ENCODE measurements at places on chromosomes 16 and 17. TPM values are rescaled to one million over a fixed set of nuclear protein-coding genes. Genes with fewer than 3 reads are reported as not detected.

DNA sequence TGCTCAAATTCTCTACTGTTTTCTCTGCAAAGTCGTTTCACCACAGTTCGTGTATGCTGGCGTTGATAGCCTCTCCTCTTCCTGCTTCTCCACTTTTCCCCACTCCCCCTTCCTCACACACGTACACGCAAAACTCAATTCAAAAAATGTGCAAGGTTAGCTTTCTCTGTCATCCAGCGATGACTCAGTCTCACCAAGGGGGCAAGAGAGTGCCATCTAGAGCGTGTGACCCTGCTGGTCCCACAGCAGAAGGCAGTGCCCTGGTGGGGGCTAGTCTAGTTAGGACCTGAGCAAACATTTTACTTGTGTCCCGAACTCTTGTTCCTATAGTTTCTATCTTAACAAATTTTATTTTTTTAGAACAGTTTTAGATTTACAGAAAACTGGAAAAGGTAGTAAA is 121.2 kb upstream of the CHMP6 start:
- no peaks in the 10 kb centered on the region for H3K36me3 ChIP-seq
- no peak overlapping the region for H3K27ac ChIP-seq
- DNase-seq, result no peak
- peaks cover 39% of the 10 kb centered on the region for H3K4me1 ChIP-seq
- H3K4me3 ChIP-seq, result no peak overlapping the region

DNA sequence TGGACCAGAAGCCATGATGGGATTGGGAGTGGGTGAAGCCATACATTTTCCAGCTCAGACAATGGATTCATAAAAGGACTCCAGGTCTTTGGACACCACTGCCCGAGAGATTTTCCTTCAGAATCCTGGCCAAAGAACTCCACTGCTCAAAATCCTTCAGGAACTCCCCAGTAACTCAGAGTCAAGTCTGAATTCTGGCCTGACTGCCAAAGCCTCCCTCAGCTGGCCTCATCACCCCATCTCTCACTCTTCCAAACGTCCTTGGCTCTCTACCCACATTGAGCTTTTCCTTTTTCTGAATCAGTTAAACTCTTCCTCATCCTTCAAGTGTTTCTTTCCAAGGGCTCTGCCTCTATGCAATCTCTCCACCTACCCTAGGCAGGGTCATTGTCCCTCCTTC is 1.2 kb upstream of the SEPTIN1 start:
- H3K4me3 ChIP-seq, result peak overlapping the region; percentile 89
- H3K4me1 ChIP-seq, result peaks cover 47% of the 10 kb centered on the region
- no peaks in the 10 kb centered on the region for H3K36me3 ChIP-seq
- DNase-seq, result no peak
- peak overlapping the region; percentile 100 for H3K27ac ChIP-seq
- H3K27me3 ChIP-seq, result no peaks in the 10 kb centered on the region

GRCh38 chr17:62967205-62967529 is 1.1 kb downstream of the TANC2 start:
- peak overlapping the region; percentile 78 for H3K27ac ChIP-seq
- H3K36me3 ChIP-seq, result no peaks in the 10 kb centered on the region
- H3K4me1 ChIP-seq, result peaks cover 14% of the 10 kb centered on the region

GRCh38 chr16:28180655-28181460 is 30.9 kb downstream of the XPO6 start:
- peak overlapping the region; percentile 59 for H3K27ac ChIP-seq
- no peak overlapping the region for H3K4me3 ChIP-seq
- DNase-seq, result no peak
- H3K27me3 ChIP-seq, result no peaks in the 10 kb centered on the region
- peaks cover 52% of the 10 kb centered on the region for H3K4me1 ChIP-seq

DNA sequence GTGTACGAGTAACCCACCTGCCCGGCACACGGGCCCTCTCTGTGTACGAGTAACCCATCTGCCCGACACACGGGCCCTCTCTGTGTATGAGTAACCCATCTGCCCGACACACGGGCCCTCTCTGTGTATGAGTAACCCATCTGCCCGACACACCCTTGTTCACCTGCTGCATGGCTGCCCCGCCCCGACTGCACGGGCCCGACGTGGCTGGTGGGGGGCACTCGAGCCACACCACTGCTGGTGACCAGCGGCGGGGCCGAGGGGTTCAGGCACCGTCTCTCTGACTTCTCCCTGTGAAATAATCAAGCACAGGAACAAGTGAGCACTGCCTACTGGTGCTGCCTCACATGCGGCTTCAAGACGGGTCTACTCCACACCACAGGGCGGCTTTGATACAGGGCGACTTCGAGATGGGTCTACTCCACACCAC is 22.1 kb downstream of the MAP1LC3B start:
- H3K36me3 ChIP-seq, result peaks cover 83% of the 10 kb centered on the region
- no peak overlapping the region for H3K4me3 ChIP-seq
- DNase-seq, result no peak

GRCh38 chr16:84700446-84701300 is 873 bp downstream of the USP10 start:
- peak overlapping the region; percentile 87 for H3K27ac ChIP-seq
- H3K4me1 ChIP-seq, result peaks cover 22% of the 10 kb centered on the region
- H3K4me3 ChIP-seq, result peak overlapping the region; percentile 60
- peak; percentile 42 for DNase-seq
- H3K36me3 ChIP-seq, result no peaks in the 10 kb centered on the region

GRCh38 chr17:73196500-73196899 is 3.6 kb downstream of the COG1 start:
- DNase-seq, result no peak
- no peaks in the 10 kb centered on the region for H3K27me3 ChIP-seq
- H3K27ac ChIP-seq, result no peak overlapping the region

- H3K36me3 ChIP-seq, result no peaks in the 10 kb centered on the region
- no peak overlapping the region for H3K27ac ChIP-seq
- no peaks in the 10 kb centered on the region for H3K27me3 ChIP-seq
- no peak for DNase-seq
- no peak overlapping the region for H3K4me3 ChIP-seq
Measured at GRCh38 chr17:32116937-32117336, 25.4 kb upstream of the RHOT1 start.

- no peaks in the 10 kb centered on the region for H3K36me3 ChIP-seq
- H3K4me1 ChIP-seq, result no peaks in the 10 kb centered on the region
- no peak overlapping the region for H3K4me3 ChIP-seq
- H3K27me3 ChIP-seq, result no peaks in the 10 kb centered on the region
Measured at GRCh38 chr16:70483426-70483825, 29.0 kb downstream of the FCSK start.

- peak; percentile 36 for DNase-seq
- H3K4me1 ChIP-seq, result peaks cover 60% of the 10 kb centered on the region
- H3K27me3 ChIP-seq, result no peaks in the 10 kb centered on the region
- peaks cover 7% of the 10 kb centered on the region for H3K36me3 ChIP-seq
- H3K27ac ChIP-seq, result peak overlapping the region; percentile 50
Measured at GRCh38 chr17:64066716-64067115, 46.3 kb upstream of the ICAM2 start.

DNA sequence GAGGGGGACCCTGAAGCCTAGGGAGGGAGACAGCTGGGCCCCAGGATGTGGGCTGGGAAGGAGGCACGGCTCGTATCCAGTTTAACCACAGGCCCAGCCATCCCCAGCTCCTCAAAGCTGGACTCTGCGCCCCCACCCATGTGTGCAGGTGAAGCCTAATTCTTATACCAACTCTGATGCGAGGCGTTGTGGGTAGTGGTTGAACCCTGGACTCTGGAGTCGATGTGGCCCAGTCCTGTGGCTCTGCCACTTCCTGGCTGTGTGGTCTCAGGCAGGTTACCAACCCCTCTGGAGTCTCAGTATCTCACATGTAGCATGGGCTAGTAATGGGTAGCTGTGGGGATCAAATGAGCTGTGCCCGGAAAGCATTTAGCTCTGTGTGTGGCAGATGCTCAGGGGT is 60.4 kb upstream of the TOB1 start:
- no peak overlapping the region for H3K27ac ChIP-seq
- H3K4me3 ChIP-seq, result no peak overlapping the region
- no peaks in the 10 kb centered on the region for H3K27me3 ChIP-seq
- DNase-seq, result no peak

GRCh38 chr17:66348584-66349165 is 46.3 kb downstream of the PRKCA start:
- H3K27ac ChIP-seq, result no peak overlapping the region
- peaks cover 48% of the 10 kb centered on the region for H3K4me1 ChIP-seq
- H3K4me3 ChIP-seq, result no peak overlapping the region
- DNase-seq, result no peak
- H3K36me3 ChIP-seq, result no peaks in the 10 kb centered on the region
- H3K27me3 ChIP-seq, result no peaks in the 10 kb centered on the region

DNA sequence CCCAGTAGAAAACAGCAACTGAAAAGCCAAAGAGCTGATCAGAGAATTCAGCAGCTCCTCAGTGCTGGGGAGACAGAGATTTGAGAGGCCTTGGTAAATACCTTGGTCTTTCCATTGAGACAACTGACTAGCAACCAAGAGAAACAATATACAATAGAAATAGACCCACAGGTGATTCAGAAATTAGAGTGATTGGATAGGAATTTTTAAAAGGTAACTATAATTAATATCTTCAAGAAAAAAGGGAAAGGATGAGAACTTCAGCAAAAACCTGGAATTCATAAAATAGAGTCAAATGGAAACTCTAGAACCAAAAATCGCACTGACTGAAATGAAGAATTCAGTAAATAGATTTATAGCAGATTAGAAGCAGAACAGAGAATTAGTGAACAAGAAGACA is 32.5 kb upstream of the ITGAX start:
- H3K36me3 ChIP-seq, result no peaks in the 10 kb centered on the region
- DNase-seq, result no peak
- no peak overlapping the region for H3K27ac ChIP-seq
- no peaks in the 10 kb centered on the region for H3K4me1 ChIP-seq
- H3K4me3 ChIP-seq, result no peak overlapping the region

DNA sequence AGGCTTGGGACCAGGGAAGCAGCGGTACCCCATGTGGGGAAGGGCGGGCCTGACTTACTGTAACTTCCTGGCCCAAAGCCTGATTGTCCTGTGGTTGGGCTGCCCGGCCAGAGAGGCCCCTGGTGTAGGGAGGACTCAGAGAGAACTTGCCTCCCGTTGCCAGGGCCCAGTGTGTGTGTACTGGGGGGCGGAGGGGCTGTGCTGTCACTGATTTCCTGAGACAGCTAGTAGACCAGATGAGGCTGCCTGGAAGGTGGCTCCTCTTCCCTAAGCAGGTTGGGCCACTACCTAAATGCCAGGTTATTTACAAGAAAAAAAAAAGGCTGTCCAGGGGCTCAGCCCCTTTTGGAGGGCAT is 16.7 kb downstream of the SOCS3 start:
- no peaks in the 10 kb centered on the region for H3K36me3 ChIP-seq
- peaks cover 79% of the 10 kb centered on the region for H3K4me1 ChIP-seq
- peak overlapping the region; percentile 46 for H3K4me3 ChIP-seq
- no peaks in the 10 kb centered on the region for H3K27me3 ChIP-seq

- H3K27ac ChIP-seq, result no peak overlapping the region
- H3K4me3 ChIP-seq, result no peak overlapping the region
- H3K4me1 ChIP-seq, result no peaks in the 10 kb centered on the region
- H3K27me3 ChIP-seq, result no peaks in the 10 kb centered on the region
- DNase-seq, result no peak
- H3K36me3 ChIP-seq, result no peaks in the 10 kb centered on the region
Measured at GRCh38 chr16:87945351-87946042, 5.7 kb upstream of the BANP start.

DNA sequence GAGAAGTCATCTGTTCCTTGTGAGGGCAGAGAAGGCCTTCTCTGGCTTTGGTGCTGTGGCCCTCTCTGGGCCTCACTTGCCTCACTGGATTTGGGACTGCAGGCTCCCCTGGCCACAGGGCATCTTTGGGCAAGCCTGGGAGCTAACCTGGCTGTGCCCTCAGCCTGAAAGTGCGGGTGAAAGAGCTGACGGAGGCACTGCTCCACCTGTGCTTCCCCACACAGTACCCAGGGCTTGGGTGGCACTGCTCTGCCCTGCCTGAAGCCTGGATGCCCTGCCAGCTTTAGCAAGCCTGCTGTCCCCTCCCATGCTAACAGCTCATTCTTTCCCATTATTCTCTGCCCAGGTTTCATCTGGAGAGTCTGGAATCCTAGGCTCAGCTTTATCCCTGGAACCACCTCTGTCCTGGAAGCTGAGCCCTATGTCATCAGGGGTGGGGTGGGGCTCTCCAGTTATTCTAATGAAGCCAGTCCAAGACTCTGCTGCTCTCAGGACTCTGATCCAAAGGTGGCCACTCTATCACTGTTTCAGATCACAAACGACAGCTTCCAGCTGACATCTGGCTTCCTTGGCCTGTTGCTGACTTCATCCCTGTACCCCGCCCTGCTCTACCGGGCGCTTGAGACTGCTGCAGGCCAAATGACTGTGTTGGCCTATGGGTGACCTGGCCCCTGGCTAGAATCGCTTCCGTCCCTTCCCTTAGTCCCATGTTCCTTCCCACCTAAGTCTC is 29.3 kb downstream of the HIC1 start:
- peaks cover 20% of the 10 kb centered on the region for H3K4me1 ChIP-seq
- no peaks in the 10 kb centered on the region for H3K27me3 ChIP-seq
- no peak overlapping the region for H3K4me3 ChIP-seq
- no peak overlapping the region for H3K27ac ChIP-seq
- no peak for DNase-seq
- H3K36me3 ChIP-seq, result peaks cover 11% of the 10 kb centered on the region

DNA sequence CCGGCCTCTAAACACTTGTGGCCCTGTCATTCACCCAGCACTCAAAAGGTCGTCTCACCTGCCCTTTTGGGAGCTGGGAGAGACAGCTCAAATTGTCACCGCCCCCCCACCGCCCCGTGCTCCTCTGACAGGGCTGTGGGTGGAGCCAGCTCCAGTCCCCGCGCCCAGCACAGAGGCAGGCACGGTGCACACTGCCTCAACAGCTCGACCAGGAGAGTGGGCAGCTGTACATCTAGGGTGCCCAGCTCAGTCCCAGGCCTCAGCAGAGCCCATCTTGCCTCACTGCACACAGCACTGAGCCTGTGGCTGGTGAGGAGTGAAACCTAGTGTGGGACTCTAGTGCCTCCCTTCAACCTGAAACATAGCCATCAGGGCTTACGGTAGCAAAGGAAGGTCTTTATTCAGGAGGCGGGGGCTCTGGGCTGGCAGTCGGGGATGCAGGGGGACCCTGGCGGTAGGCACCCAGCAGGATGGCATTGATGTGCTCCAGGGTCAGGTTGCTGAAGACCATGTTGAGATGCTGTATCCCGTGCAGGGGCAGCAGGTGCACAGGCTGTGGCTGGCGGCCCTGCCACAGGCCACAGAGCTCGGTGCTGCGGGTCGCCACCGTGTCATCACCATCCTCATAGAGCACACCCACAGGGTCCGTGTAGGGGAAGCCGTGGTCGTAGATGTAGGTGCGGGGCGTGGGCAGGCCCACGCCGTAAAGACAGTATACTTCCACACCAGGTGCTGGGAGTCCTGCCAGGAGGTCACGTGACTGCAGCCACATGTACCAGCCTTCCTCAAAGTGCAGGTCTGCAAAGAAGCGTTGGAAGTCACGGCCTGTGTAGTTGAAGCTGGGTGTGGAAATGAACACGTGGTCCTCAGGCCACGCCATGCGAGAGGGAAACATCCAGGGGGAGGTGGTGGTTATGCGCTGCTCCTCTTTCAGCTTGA is 3.1 kb upstream of the PSMB10 start:
- H3K36me3 ChIP-seq, result peaks cover 34% of the 10 kb centered on the region
- no peaks in the 10 kb centered on the region for H3K27me3 ChIP-seq
- H3K4me1 ChIP-seq, result peaks cover 41% of the 10 kb centered on the region
- peak overlapping the region; percentile 68 for H3K27ac ChIP-seq
- peak; percentile 18 for DNase-seq

TMIGD1 gene
- total RNA-seq, result not detected

KRT31 gene
- not detected for total RNA-seq

HAS3 gene
- 2.8 TPM for total RNA-seq

SP2 gene
- 36.5 TPM for total RNA-seq

ZNF213 gene
- 12.4 TPM for total RNA-seq

DOC2B gene
- not detected for total RNA-seq

SLC6A2 gene
- not detected for total RNA-seq

FBXL16 gene
- 12.5 TPM for total RNA-seq

TBC1D3K gene
- total RNA-seq, result not detected

KRT12 gene
- not detected for total RNA-seq

GRB7 gene
- total RNA-seq, result 1.8 TPM

KRTAP9-2 gene
- not detected for total RNA-seq

KNOP1 gene
- 18.5 TPM for total RNA-seq

C16orf74 gene
- total RNA-seq, result 11.7 TPM

ZC3H7A gene
- total RNA-seq, result 102 TPM

CDK5RAP3 gene
- 259 TPM for total RNA-seq

Data from naive thymus-derived CD4-positive, alpha-beta T cell (primary cell).